Dermis microvascular lymphatic vessel endothelial cell (primary cell): ENCODE measurements at places on chromosomes 7 and 10. TPM values are rescaled to one million over a fixed set of nuclear protein-coding genes. Genes with fewer than 3 reads are reported as not detected.

The ANK3 gene
- total RNA-seq, result 0.51 and 0.77 TPM in 2 replicates

The DTX2 gene
- total RNA-seq, result 4.1 and 4.9 TPM in 2 replicates

The GIMAP4 gene
- total RNA-seq, result 169 and 262 TPM in 2 replicates

The SH2D4B gene
- total RNA-seq, result under 0.01 and 0.13 TPM in 2 replicates

The NEUROD6 gene
- not detected in 2 replicates for total RNA-seq

The LRGUK gene
- total RNA-seq, result under 0.01 and 0.13 TPM in 2 replicates

The SPDYE1 gene
- total RNA-seq, result not detected in 2 replicates

- no peak for DNase-seq
Measured at GRCh38 chr7:101081432-101081831, 3.8 kb upstream of the TRIM56 start.

GRCh38 chr10:8563478-8563877, 509.0 kb downstream of the GATA3 start:
- no peak for DNase-seq

GRCh38 chr10:126997801-126998590, 92.8 kb downstream of the DOCK1 start:
- DNase-seq, result no peak

DNA sequence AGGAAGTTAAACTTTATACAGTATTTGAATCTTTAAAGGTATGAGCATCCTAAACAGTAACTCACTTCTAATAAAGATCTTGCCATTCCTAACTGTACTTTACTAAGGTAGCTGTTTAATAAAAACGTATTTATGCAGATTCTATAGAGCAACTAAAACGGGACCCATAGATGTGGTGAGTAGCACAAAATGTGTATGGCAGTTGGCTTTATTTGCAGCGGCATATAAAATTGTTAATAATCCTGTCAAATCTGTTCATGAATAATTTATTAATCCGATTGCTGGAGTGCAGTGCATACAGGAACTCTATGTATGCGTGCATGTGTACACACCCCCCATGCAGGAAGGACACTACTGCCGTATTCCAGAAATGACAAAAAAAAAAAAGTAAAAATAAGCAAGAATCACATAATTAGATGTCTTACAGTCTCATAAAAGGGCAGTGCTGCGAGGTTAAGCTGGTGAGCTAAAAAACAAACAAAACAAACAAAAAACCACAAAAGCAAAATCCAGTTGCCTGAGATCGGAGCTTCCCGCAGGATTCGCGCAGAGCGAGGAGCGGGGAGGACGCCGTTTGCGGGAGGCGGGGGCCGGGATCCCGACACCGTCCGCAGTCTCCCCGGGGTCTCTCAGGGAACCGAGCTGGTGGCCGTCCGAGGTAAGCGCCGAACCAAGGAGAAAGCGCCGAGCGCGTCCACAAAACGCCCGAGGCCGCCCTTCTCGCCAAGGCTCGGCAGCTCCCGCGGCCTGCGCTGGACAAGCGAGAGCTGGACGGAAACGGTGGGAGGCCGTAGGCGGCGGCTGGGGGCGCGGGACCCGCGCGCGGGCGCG, 518 bp upstream of the COMMD3 start:
- no peak for DNase-seq

DNA sequence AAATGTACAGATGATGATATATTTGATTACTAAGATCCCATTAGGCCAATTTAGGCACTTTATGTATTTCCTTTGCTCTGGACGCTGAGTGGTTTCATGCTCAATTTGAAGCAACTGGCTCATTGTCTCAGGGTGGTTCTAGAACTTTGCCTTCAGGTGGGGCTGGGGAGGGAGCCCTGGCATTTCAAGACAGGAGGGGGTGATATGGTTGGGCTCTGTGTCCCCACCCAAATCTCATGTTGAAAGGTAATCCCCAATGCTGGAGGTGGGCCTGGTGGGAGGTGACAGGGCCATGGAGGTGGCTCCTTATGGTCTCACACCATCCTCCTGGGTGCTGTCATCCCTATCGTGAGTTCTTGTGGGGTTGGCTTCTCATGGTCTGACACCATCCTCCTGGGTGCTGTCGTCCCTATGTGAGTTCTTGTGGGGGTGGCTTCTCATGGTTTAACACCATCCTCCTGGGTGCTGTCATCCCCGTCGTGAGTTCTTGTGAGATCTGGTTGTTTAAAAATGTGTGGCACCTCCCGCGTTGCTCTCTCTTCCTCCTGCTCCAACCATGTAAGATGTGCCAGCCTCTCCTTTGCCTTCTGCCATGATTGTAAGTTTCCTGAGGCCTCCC, 151.5 kb upstream of the KLF6 start:
- DNase-seq, result no peak

DNA sequence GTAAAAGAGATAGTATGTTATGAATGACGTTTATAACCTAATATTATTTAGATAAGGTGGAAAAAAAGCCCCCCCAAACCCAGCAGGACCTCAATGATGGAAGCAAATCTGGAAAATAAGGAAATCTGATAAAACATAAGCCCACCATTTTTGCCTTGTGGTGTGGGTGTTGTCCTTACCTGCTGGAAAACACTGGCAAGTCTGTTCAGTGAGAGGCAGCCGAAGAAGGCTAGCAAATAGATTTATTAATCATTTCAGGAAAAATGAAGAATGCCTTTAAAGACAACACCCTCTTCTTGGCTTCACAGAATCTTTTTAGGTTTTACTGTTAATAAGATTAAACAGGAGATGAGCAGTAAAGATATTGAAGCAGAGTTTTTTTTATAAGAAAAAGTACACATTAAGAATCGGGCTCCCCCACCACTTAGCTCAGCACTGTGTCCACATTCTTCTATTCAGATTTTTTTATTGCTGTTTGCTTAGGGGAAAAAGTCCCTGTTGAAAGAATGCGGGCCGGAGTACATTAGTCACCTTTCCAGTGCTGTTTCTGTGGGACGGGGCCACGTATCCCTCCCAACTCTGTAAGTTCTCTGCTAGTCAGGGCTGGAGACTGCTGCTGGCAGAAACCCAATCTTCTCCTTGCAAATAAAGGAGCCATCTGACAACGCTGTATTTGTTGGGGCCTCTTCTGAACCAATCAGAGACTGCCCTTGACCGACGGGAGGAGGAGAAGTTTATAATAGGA, 104.1 kb downstream of the EVX1 start:
- no peak for DNase-seq

GRCh38 chr7:102917436-102918353, 4.9 kb downstream of the LRRC17 start:
- no peak for DNase-seq

DNA sequence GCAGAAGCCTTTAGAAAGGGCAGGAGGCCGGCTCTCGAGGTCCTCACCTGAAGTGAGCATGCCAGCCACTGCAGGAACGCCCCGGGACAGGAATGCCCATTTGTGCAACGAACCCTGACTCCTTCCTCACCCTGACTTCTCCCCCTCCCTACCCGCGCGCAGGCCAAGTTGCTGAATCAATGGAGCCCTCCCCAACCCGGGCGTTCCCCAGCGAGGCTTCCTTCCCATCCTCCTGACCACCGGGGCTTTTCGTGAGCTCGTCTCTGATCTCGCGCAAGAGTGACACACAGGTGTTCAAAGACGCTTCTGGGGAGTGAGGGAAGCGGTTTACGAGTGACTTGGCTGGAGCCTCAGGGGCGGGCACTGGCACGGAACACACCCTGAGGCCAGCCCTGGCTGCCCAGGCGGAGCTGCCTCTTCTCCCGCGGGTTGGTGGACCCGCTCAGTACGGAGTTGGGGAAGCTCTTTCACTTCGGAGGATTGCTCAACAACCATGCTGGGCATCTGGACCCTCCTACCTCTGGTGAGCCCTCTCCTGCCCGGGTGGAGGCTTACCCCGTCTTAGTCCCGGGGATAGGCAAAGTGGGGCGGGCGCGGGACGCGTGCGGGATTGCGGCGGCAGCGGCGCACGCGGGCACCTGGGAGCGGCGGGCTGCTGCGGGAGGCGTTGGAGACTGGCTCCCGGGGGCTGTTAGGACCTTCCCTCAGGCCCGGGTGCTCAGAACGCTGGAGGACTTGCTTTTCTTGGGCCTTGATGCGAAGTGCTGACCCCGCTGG, at the start of gene FAS:
Gene FAS (plus strand): TSS at position 415 of the 777 bp plus-strand sequence. CDS start 79 bp downstream, at position 494.
- no peak for DNase-seq

GRCh38 chr7:132055336-132056120, 499.1 kb upstream of the PODXL start:
- no peak for DNase-seq

- DNase-seq, result no peak
Measured at GRCh38 chr7:81694711-81695110, 75.1 kb downstream of the HGF start.

DNA sequence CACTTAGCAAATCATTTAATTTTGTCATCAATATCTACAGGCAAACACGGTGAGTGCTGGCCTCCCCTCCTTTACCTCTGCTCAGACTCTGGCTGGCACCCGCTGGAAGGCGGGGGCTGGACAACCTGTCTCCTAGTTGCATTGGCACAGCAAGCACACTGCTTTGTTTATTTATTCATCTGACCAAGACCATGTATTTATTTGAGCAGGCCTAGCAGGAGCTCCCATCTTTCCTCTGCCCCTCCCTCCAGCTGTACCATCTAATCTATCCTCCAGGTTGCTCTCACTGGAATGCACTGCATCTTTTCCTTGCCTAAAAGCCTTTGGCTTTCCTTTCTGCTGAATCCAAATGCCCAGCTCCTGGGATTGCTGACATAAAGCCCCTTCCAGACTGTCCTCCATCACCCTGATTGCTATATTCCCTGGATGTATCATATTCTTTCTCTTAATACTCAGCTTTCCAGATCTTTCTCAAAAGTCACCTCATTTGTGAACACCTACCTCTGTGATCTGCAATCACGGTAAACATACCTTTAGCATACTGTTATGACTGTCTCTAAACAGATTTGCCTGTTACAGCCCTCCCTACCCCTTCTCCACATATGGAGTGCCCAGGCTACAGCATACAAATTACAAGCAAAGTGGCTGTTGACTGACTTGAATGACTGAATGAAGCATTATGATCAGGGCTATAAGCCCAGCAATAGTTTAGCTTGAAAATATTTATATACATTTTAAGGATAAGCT, 9.6 kb downstream of the ELMO1 start:
- DNase-seq, result no peak
